ENCODE measurements at places on chromosomes 12 and 14.

DNA sequence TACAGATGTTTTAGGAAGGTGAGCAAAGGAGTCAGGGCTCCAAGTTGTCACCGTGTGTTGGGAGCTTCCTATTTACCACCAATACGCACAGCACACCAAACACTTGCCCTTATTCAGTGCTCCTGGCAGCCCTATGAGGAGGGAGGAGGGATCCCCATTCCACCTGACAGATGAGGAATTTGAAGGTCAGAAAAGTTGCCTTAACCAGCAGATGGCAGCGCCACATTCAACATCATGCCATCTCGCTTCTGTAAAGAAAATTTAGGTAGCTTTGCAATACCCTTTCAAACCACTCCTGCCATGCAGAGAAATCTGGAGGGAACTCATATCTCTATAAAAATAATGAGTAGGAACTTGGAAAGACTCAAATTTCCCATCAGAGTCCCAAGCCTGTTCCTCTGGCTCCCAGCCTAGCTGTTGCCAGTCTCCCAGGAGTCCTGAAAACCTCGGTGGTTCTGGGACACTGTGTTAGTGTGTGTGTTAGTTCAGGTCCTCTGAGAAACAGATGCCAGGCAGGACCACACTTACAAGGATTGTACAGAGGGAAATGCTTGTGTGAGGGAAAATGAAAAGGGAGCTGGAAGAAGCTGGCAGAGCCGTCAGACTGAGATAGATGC, 410.5 kb downstream of the MED13L start:
- no peak for DNase-seq

GRCh38 chr12:103773109-103773910, 67.7 kb downstream of the NT5DC3 start:
- no peak for DNase-seq

DNA sequence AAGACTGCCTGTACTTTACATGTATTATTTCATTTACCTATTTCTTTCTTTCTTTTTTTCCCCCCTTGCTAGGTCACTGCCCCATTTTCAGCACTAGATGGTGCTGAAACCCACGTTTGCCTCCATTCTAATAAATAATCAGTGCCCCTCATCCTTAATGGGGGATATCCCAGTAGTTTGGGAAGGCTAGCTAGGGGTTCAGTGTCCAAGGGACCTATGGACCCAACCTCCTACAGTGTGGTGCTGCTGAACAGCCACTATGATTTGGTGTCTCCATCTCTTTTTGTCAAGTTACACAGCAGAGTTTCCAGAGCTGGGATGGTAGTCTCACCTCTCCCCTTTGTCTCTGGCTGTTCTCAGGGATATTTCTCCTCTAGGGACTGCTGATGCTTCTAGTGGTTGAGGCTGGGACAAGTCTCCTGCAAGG, 6.5 kb upstream of the HCFC2 start:
- no peak for DNase-seq

GRCh38 chr12:5864972-5865371, 80.1 kb downstream of the ANO2 start:
- DNase-seq, result no peak

DNA sequence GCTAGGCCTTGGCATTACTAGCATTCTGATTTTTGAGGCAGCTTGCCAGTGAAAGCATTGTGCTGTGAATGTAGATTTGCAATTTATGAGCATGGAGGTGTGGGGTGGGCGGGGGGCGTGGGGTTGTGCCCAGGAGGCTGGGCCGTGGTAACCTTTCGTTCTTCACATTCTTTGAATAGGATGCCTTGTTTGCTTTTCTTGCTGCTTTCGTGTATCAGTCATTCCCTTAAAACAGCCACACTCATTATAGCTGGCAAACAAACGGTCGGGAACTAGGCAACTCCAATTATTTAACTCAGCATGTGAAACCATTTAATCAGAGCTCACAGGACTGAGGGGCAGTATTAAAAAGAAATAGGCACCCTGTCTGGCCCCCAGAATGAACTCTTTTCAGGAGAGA, 115.9 kb upstream of the PELI2 start:
- no peak for DNase-seq

DNA sequence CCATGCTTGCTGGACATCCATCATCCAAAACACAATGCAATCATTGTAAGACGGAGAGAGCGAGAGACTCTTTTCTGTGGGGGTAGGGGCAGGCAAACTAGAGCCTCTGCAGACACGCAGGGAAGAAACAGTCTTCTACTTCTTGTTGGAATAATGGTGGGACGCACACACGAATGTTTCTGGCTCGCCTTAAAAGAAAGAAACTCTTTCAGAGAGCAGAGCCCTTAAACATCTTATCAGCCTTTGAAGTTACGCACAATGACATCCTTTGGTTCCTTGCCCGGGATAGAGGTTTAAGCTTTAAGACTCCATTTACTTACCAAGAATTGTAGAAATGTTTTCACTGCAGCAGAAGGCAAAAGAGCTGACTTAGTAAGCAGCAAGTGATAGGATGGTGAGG, 133.8 kb upstream of the FOXN3 start:
- DNase-seq, result no peak

DNA sequence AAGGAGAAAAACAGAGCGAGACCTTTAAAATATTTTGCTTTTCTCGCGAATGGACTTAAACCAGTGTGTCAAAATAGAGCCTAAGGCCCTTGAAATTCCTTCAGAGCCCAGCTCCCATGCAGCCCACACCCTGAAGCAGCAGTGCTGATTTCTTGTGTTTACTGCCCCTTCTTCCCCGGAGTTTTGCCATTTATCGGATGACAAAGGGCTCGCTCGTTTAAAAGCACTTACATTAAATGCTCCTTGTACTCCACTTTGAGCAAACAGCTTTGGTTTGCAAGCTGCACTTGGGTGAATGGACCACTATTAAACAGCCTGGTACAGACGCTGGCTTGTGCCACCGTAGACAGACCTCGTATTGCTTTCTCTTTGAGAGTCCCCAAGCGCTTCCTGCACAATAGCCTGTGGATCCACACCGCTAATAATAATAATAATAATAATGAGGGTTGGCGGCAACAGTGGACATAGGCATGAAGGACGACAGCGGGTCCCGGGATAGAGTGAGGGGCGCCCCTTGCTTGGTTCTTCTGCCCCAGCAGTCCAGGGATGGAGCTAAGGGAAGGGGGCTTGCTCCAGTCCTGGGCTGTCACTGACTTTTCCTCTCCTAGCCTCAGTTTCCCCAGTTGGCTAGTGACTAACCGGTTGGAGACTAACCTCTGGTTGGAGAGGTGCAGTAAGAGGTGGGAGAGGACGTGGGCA, 6.6 kb downstream of the DLK1 start:
- peak; percentile 20 for DNase-seq

GRCh38 chr12:82529101-82529500, 157.6 kb upstream of the TMTC2 start:
- no peak for DNase-seq

GRCh38 chr14:86221755-86222154, 691.8 kb downstream of the FLRT2 start:
- no peak for DNase-seq

GRCh38 chr12:124434354-124434753, 133.1 kb downstream of the NCOR2 start:
- DNase-seq, result no peak

Data from chondrocyte (in vitro differentiated cells).